ENCODE measurements at places on chromosomes 13 and 19. TPM values are rescaled to one million over a fixed set of nuclear protein-coding genes. Genes with fewer than 3 reads are reported as not detected.

Gene ZNF345
- 3.2 TPM for total RNA-seq

Gene PSMC4
- total RNA-seq: 78.9 TPM

Gene PRR22
- 0.59 TPM for total RNA-seq

Gene SGCG
- 152 TPM for total RNA-seq

Gene C1QTNF9B
- 0.79 TPM for total RNA-seq

Gene AMH
- total RNA-seq: 0.32 TPM

Gene GPR12
- total RNA-seq: 0.15 TPM

Gene PLK5
- 0.11 TPM for total RNA-seq

Gene PLA2G4C
- 28.1 TPM for total RNA-seq

Gene CPB2
- total RNA-seq: not detected

Gene ZNF829
- 1.9 TPM for total RNA-seq

Gene PRDX2
- 730 TPM for total RNA-seq

Gene ZNF227
- total RNA-seq: 12.0 TPM

Gene IRGC
- total RNA-seq: not detected

Gene MYH14
- total RNA-seq: 89.0 TPM

Gene MBNL2
- total RNA-seq: 86.5 TPM

Gene CXCL17
- total RNA-seq: not detected

Gene RDH8
- total RNA-seq: not detected

Gene EPSTI1
- total RNA-seq: 2.4 TPM

Gene FXYD3
- total RNA-seq: not detected

Gene FGF22
- not detected for total RNA-seq

Gene LRRC63
- 0.12 TPM for total RNA-seq

Gene PROZ
- not detected for total RNA-seq

Gene RAB3D
- total RNA-seq: 6.1 TPM

Gene ZSCAN4
- total RNA-seq: not detected

Gene NECTIN2
- 50.7 TPM for total RNA-seq

Gene KLK14
- total RNA-seq: not detected

Gene ZNF738
- total RNA-seq: 2.3 TPM

Gene PLIN5
- 76.6 TPM for total RNA-seq

Gene WDR87
- total RNA-seq: not detected

Gene NXNL1
- total RNA-seq: not detected

Gene IGSF23
- not detected for total RNA-seq

Gene CATSPERD
- not detected for total RNA-seq

Gene CLPTM1
- total RNA-seq: 102 TPM

Gene BCAM
- 80.8 TPM for total RNA-seq

Gene S1PR4
- 0.57 TPM for total RNA-seq

Gene CD177
- 0.54 TPM for total RNA-seq

Gene FLT1
- total RNA-seq: 42.5 TPM

Measured in heart right ventricle (tissue), 16 donors.